Fibroblast of skin of left quadriceps (primary cell): ENCODE measurements at places on chromosomes 16 and 17.

GRCh38 chr17:73039282-73039681, 53.2 kb downstream of the SLC39A11 start:
- DNase-seq = no peak

GRCh38 chr17:57946798-57947358, 8.3 kb downstream of the CUEDC1 start:
- DNase-seq = no peak

DNA sequence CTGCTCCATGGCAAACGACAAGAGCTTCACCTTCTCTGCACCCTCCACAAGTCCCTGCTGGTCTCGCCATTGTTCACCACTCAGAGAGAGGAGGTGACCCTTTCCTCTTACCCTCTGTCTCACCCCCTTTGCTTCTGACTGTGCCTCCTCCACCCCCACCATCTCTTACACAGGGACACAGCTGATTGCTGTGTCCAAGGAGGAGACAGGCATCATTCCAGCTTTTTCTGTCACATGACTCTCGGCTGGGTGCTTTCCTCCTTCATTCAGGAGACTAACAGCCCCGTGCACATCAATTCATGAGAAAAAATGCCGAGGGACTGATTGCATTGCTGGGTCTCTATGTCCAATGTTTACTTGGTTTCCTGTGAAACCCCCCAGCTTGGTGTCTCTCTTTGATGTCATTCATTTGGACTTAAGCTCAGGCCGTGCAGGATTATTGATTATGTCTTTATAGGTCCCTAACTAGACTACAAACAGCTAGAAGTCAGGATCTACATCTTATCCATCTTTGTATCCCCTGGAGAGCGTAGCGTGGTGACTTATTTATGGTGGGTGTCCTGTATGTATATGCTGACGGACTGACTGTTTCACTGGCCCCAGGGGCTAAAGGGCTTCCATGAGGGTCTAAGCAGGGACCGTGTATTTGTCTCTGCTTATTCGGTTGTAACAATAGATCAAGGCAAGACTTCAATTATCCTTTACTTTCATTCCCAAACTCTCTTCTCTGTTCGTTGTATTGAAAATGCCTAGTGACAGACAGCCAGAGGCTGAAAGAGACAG, 82.2 kb upstream of the CDH13 start:
- no peak for DNase-seq

- no peak for DNase-seq
These were observed 169.3 kb downstream of the RBFOX3 start for GRCh38 chr17:79441356-79442160.

DNA sequence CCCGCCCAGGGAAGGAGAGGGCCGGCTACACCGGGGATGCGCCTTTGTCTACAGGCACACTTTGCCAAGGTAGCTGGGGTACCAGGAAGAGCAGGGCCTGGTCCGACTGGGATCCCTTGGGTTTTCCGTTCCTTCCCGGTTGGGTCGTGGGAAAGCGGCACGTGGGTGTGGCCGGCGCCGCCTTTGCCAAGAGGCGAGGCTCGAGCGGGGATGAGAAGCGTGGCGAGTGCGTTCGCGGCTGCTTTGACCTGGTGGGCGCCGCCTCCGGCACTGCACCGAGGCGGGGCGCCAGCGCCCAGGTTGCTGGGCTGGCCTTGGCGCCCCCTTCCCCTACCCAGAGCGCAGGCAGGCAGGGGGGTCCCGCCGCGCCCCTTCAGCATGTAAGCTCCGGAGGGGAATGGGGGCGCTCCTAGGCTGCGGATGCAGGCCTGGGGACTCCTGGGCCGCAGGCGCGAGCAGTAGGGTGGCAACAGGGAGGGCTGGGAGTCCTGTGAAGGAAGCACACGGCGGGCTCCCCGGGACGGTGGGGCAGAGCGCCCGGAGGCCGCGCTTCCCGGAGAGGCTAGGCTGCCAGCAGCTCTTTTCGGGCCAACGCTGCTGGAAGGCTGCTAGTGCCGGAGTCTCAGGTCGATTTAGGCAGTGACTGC, 2.0 kb downstream of the HAS3 start:
- no peak for DNase-seq

DNA sequence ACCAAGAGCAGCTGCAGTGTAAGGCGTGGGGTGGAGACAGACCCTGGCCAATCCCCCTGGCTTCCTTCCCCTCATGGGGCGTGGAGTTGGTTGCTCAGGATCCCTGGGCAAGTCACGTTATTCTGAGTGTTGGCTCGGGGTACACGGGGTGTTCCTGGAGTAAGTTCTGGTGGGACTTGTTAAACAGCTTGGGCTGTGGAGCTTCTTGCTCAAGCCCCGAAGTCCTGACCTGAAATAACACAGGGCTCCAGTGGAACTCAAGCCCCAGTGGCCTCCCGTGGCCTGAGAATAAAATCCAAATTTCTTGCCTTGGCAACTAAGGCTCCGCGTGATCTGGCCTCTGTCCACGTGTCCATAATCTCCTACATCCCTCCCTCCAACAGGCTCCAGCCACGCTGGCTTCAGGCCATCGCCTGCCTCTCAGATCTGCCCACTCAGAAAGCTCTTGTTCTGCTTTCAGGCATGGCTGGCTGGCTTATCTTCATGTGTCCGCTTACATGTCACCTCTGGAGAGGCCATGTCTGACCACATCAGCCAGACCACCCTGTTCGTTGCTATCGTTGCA, 49.3 kb upstream of the BCO1 start:
- no peak for DNase-seq

GRCh38 chr17:45366049-45366448, 49.2 kb upstream of the MAP3K14 start:
- DNase-seq = no peak

DNA sequence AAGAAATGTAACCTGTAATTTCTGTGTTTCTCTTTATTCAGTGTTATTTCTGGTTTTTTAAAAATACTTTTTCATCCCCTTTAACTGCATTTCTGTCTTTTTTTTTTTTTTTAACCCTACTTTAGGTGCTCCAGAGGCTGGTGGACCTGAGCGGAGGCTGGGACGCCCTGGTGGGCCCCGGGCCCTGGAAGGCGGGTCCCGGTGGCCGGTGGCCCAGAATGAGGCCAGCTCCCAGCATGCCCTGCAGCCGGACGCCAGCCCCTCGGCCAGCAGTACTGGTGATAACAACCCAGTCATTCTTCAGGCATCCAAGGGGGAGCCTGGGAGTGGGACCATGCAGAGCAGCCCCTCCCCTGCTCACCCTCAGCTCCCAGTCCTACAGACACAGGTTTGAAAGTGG, 1.5 kb downstream of the SRCAP start:
- no peak for DNase-seq

DNA sequence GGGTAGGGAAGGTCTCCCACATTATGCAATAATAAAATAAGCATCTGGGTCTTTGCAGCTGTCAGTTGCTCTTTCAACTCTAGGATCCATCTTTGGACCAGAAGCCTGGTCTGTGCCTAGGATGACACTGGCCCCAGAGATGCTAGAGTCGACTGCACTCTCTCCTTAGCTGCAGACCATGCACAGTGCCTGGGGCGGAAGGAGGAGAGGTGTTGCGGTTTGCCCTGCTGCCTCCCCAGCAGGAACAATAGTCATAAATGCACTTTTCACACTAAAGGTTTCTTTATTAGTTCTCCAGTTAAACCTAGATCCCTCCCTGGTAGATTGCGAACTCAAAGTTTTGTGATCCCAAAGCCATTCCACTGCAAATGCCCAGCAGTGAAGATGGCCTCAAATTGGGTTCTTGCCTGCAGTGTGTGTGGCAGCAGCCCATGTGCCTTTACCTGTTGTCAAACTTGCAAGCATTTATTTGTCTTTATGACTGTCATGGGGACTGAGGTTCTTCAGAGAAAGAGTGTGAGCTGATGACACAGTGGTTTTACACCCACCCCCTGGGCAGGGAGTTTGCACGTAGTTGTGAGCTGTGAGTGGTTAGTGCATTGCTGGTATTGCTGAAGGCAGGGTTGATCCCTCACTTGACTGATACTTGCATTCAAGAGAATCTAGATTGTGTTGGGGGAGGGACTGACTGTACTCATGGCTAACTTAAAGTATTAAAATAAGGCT, 10.3 kb downstream of the ATXN1L start:
- DNase-seq = no peak

DNA sequence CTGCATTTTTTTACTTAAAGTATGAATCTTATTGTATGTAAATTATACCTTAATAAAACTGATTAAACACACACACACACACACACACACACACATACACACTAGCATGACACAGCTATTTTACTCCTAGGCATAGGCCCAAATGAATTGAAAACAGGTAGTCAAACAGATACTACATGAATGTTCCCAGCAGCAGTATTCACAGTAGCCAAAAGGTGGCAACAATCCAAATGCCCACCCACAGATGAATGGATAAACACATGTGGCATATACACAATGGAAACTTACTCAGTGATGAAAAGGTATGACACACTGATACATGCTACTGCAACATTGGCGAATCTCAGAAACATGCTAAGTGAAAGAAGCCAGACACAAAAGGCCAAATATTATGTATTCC, 223.5 kb downstream of the CYB561 start:
- DNase-seq = no peak

- DNase-seq = no peak
These were observed 29.8 kb downstream of the LRRC36 start for GRCh38 chr16:67356396-67356795.

DNA sequence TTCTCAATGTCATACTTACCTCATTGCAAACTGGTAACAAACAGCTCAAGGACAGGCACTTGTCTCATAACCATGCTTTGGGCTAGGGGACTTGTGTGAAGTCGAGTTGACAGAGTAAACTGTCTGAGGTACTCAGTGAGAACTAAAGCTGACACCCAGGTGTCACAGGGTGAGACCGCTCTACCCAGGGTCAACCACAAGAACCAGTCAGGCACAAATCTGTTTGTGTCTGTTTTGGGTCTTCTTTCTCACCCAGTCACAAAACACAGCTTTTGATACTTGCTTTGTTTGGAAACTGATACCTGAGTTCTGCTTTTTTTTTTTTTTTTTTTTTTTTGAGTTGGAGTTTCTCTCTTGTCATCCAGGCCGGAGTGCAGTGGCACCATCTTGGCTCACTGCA, 161.1 kb downstream of the STX8 start:
- no peak for DNase-seq

DNA sequence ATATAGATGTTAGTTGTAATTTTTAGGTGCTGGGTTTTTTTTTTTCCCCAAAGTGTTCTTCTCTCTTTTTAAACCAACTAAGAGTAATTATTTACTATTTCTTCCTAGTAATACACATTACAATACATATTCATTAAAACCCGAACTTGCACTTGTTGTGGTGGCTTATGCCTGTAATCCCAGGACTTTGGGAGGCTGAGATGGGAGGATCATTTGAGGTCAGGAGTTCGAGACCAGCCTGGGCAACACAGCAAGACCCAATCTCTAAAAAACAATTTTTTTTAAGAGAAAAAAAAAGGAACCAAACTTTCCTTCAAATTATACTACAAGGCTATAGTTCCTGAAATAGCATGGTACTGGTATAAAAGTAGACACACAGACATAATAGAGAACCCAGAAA, 3.8 kb downstream of the EFCAB5 start:
- no peak for DNase-seq

- no peak for DNase-seq
These were observed 180.4 kb upstream of the IRX5 start for GRCh38 chr16:54750249-54750648.

GRCh38 chr16:63943566-63943965, 1178.3 kb downstream of the CDH11 start:
- no peak for DNase-seq
